Uterine smooth muscle cell (primary cell): ENCODE measurements at places on chromosomes 6 and 20. TPM values are rescaled to one million over a fixed set of nuclear protein-coding genes. Genes with fewer than 3 reads are reported as not detected.

The UBD gene
- not detected in 2 replicates for total RNA-seq

The VGLL2 gene
- not detected in 2 replicates for total RNA-seq

The TMEM14B gene
- total RNA-seq, result 69.5 and 104 TPM in 2 replicates

The PRND gene
- 0.12 TPM in 1 of 2 replicates, not detected in the other for total RNA-seq

The HDGFL1 gene
- total RNA-seq, result not detected in 2 replicates

The NOX3 gene
- total RNA-seq, result not detected in 2 replicates

The TFAP2B gene
- total RNA-seq, result 0.33 TPM in 1 of 2 replicates, not detected in the other
